Endodermal cell (in vitro differentiated cells): ENCODE measurements at places on chromosomes 12 and 14. TPM values are rescaled to one million over a fixed set of nuclear protein-coding genes. Genes with fewer than 3 reads are reported as not detected.

Gene SLCO1B1
- not detected in 3 replicates for total RNA-seq

Gene RD3L
- total RNA-seq = not detected in 3 replicates

DNA sequence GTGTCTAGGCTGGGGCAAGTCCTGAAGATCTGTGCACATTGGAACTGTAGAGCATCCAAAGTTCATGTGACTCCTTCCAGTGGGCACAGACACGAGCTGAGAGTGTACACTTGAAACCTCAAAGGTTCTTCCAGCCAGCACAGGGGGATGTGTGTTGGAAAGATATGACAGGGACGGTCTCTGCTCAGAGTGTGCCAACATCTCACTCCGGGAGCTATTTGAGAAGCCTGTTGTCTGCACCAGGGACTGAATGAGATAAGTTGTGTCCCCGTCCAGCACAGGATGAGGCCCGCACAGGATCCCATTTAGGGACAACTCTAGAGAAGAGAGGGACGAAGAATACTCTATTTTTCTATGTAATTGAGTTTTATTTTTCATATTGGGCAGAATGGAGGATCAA lies 136.3 kb downstream of the SNAPC1 start:
- no peak for DNase-seq

DNA sequence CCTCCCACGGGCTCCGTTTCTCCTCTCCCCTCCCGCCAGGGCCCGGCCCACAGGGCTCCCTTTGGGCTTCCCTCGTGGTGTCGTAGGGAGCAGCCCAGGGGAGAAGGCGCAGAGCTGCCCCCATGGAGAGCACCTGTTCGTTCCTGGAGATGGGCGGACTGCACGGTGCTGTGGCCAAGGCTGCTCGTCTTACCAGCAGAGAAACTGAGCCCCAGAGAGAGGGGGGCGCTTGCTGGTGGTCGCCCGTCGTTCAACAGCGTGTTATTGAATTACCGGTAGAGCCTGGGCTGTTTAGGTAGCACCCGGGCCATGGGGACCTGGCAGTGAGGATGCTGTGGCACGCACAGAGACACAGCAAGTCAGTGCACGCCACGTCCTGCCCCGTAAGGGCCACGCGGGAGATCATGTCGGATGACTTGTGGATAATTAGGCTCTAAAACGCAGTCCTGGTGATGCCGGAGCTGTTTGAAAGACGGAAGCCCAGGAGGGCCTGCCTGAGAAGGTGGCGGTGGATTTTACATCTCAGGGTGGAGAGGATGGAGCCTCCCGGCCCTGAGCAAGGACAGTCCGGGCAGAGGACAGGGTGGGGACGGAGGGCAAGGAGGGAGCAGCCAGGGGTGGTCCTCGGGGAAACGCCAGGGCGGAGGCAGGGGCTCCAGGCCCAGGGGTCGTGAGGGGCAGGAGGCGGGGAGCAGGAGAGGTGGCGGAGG lies 134.4 kb downstream of the ADGRD1 start:
- DNase-seq = peak; percentile 39

DNA sequence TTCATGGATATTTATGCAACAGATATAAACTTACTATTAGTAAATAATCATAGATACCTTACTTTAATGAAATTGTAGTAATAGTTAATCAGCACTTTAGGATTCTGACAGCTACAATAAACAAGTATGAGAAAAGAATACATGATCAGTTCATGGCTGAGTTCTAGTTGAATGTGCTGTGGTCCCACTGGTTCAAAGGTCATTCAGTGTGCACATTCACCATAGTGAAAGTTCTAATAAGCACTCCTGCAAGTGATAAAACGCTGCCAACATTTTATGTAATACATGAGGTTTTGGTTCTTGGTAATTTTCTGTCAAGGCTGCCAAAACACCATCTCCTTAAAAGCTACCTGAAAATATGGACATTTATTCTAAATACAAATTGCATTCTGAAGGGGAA lies 92.6 kb downstream of the NUMB start:
- DNase-seq = no peak

Gene TAS2R30
- total RNA-seq = 5.7 and 9.7 TPM in 2 replicates

DNA sequence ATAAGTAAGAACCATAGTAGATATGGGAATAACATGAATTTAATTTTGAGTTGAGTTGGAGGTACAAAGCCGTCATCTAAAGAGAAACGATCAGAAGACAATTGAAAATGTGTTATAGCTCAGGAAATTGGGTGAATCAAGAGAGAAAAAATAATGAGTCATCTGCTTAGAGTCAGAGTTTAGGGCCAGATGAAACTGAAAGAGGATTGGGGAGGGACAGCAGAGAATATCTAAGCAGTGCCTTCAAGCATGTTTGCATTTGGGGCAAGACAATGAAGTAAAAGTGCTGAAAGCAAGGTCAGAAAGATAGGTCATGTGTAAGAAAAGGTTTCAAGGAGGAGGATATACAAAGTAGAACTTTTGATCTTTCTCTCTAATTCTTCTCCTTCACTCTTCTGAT lies 49.4 kb downstream of the SLC15A5 start:
- no peak for DNase-seq

- no peak for DNase-seq
These were observed 196.3 kb downstream of the EPS8 start for GRCh38 chr12:15592934-15593333.

- DNase-seq = peak; percentile 50
These were observed 567.3 kb downstream of the SLC16A7 start for GRCh38 chr12:60162988-60163720.

- no peak for DNase-seq
These were observed 17.2 kb upstream of the ARF6 start for GRCh38 chr14:49875640-49876198.

Gene MUCL1
- total RNA-seq = not detected in 2 replicates

Gene KRT83
- total RNA-seq = not detected in 2 replicates

DNA sequence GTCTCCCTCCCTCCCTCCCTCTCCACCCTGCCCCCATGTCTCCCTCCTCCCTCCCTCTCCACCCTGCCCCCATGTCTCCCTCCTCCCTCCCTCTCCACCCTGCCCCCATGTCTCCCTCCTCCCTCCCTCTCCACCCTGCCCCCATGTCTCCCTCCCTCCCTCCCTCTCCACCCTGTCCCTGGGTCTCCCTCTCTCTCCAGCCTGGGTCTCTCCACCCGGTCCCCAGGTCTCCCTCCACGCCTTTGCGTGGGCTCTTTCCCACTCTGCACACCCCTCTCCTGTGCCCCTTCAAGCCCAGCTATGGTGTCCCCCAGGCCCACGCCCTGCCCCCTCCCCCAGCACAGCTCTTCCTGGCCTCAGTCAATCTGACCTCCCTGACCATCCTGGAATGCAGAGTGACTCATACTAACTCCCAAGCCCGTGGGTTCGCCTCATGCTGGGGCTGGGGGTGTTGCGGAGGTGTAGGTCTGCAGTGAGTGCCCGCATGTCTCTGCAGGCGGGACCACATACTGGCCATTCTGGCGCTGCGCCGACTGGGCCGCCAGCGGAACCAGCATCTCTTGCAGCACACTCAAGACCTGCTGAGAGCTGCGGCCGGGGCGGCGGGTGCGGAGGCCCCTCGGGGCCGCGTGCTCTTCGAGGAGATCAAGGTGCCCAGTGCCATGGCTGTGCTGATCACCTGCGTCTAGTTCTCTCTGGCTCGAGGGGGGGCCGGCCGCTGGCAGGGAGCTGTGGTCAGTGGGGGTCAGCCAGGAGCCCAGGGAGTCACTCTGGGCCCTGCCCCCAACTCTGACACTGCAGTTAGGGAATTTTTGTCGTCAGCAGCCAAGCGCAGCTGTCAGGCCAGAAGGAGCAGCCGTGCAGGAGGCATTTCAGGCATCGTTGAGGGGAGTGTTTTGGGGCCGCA lies 13.5 kb upstream of the TNFAIP2 start:
- DNase-seq = peak; percentile 89

Gene FAM186B
- total RNA-seq = 0.22 to 0.57 TPM in 2 of 3 replicates, not detected in the other

DNA sequence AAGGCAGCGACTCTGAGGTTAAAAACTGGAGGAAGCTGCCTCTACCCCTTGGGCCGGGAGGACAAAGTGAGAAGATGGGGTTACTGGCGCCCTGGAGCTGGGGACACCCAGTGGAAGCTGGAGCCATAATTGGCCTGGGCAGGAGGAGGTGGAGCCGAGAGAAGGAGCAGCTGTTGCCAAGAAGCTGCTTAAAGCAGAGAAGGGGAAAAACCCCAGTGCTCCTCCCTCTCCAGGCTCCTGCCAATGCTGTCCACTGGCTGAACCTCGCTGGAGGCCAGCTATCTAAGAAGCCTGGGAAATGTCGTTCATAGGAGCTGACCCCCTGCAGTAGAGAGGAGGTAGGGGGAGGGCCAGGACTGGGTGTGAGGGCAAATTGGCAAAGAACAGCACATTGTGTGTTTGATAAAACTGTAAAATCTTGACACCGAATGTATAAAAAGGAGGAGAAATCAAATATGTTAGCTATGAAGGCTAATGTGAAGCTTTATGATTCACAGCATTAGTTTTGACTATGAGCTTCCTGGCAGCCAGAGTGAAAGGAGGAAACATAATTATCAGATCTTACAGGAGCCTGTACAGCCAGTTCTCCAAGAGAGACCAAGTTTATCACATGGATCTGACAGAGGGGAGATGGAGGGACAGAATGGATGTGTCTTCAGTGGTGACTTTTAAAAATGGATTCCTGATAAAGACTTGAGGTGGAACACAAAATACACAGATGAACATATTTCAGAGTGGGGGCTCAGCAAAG lies 9.5 kb downstream of the HHIPL1 start:
- no peak for DNase-seq

DNA sequence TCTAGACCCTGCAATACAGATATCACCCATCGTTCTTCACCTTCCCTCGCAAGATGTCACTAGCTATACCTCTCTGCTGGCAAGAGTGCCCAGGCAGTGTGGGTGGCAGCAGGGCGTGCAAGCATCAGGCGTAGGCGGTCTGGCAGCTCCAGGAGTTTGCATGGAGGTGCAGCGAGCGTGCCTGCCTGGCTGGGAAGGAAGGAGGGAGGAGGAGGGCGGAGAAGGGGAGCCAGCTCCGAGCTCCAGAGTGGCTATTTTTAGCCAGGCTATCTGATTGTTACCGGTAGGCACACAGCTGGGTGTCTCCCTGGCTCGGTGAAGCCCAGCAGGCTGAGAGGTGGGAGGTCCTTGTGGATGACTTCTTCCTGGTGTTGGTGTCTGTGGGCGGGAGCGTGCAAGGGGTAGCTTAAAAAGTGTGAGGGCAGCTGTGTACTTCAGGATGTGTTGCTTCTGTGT lies 6.2 kb downstream of the FOXJ2 start:
- DNase-seq = peak; percentile 93

- DNase-seq = no peak
These were observed 31.0 kb downstream of the FOXN4 start for GRCh38 chr12:109277899-109278762.

Gene TAS2R14
- 1.3 to 2.0 TPM (median 2.0 TPM) in 3 replicates for total RNA-seq

DNA sequence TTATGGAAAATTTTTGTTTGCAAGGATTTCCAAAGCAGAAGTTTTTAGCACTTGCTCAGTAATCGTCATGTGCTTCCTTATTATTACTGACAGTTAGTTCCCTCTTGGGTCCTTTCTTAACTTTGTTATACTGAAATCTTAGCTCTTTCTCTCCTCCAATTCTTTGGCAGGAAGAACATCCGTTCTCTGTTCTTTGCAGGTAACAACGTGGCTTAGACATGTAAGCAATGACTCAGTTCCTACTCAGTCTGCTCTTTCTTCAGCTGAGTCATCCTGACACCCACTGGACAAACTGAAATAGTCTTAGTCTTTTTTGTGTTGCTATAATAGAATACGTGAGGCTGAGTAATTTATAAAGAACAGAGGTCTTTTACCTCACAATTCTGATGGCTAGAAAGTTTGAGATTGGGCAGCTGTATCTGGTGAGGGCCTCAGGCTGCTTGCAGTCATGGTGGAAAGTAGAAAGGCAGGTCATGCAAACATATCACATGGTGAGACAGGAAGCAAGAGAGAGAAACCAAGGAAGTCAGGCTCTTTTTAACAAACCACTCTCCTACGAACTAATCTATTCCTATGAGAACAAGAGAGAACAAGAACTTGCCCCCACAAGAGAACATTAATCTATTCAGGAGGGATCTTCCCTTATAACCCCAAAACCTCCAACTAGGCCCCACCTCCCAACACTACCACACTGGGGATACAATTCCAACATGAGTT lies 49.2 kb downstream of the TESPA1 start:
- no peak for DNase-seq

Gene AMN1
- total RNA-seq = 10.7 to 12.8 TPM (median 12.5 TPM) in 3 replicates

GRCh38 chr14:78048120-78048519 lies 122.1 kb upstream of the NRXN3 start:
- no peak for DNase-seq

Gene FAM161B
- 0.97 and 1.1 TPM in 2 replicates for total RNA-seq

GRCh38 chr12:25052196-25052913 lies 103.5 kb upstream of the BCAT1 start:
- peak; percentile 49 for DNase-seq

GRCh38 chr14:102408724-102409123 lies 46.0 kb downstream of the TECPR2 start:
- no peak for DNase-seq

Gene AICDA
- total RNA-seq = not detected in 3 replicates

DNA sequence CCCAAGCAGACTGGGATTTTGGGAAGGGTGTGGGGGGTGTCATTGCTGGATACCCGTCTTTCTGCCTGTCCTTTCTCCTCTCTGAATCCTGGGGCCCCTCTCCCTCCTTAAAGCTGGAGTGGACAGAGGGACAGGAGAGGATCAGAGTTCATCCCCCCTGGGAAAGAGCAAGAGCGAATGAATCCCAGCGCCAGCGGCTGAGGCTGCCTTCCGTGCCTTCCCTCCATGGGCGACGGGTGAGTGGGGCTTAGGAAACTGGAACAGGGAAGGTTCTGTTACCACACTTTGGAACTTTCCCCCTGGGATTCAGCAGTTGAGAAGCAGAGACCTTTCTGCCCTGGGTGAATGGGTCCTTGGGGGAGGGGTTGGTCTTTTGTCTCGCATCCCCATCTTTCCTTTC lies 16.2 kb upstream of the RIN3 start:
- peak; percentile 40 for DNase-seq

GRCh38 chr12:13588574-13588973 lies 392.0 kb downstream of the EMP1 start:
- peak; percentile 13 for DNase-seq

Gene GOLGA5
- 29.3 and 29.8 TPM in 2 replicates for total RNA-seq

DNA sequence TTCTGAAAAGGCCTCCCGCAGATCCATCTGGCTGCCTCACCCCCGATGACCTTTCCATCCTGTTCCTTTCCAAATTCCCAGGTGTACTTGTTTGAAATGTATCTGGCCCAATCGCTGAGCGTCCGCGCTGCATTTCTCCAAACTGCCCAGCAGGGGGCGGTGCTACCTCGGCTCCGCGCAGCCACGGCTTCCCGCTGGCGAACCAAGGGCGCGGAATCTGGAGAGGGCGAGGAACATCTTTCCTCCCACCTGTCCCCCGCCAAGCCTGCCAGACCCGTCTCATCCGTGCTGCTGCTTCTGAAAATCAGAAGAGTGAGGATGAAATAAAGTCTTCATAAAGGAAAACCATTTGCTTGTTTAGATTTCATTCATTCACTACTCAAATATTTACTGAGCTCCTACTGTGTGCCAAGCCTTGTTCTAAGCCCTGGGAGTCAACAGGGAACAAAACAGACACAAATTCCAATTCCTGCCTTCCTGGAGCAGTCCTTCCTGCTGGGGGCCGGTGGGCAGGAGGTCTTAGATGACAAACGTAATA lies 16.8 kb upstream of the MYL2 start:
- DNase-seq = peak; percentile 98

GRCh38 chr12:46675736-46676135 lies 150.1 kb downstream of the SLC38A4 start:
- DNase-seq = peak; percentile 74

Gene EMC9
- 37.6 to 57.4 TPM (median 39.5 TPM) in 3 replicates for total RNA-seq
